ENCODE measurements at places on chromosomes 2 and 18. TPM values are rescaled to one million over a fixed set of nuclear protein-coding genes. Genes with fewer than 3 reads are reported as not detected.

DNA sequence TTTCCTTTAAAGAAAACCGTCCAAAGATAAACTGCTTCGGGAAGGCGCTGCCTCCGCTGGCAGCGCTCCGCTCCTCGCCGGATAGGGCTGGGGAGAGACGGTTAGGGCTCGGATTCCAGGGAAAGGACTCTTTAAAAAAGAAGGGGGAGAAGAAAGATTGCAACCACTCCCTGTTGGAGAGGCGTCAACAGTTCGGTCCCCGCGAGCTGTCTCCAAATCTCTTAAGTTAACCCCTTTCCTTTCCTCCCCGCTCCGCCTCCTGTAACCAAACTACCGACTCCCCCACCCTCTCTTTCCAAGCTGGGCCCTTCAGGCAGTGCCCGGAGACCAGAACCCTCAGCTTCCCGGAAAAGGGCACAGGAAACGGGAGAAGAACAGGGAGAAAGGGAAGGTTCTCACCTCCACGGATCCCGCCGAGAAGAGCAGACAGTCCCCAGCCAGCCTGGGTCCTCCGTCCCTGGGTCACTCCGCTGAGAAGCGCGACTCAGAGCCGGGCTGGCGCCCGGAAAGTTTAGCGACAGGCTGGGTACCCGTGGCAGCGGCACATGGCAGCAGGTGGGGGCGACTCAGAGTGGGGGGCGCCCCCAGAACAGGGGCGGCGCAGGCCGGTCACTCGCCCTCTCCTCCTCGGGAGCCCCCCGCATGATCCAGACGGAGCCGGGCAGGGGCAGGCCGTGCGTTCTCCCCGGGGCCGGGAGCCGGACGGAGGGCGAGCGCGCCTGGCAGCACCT lies 675 bp downstream of the FZD5 start:
- H3K36me3 ChIP-seq, result peaks cover 9% of the 10 kb centered on the region
- peaks cover 37% of the 10 kb centered on the region for H3K27me3 ChIP-seq
- peaks cover 35% of the 10 kb centered on the region for H3K4me1 ChIP-seq
- H3K27ac ChIP-seq, result no peak overlapping the region

GRCh38 chr2:130766037-130766436 lies 10.7 kb downstream of the AMER3 start:
- DNase-seq, result no peak
- no peaks in the 10 kb centered on the region for H3K4me1 ChIP-seq
- peaks cover 41% of the 10 kb centered on the region for H3K36me3 ChIP-seq
- no peak overlapping the region for H3K27ac ChIP-seq
- H3K4me3 ChIP-seq, result no peak overlapping the region

RESP18 gene
- 1.1 TPM for total RNA-seq

EVX2 gene
- 0.17 TPM for total RNA-seq

DNA sequence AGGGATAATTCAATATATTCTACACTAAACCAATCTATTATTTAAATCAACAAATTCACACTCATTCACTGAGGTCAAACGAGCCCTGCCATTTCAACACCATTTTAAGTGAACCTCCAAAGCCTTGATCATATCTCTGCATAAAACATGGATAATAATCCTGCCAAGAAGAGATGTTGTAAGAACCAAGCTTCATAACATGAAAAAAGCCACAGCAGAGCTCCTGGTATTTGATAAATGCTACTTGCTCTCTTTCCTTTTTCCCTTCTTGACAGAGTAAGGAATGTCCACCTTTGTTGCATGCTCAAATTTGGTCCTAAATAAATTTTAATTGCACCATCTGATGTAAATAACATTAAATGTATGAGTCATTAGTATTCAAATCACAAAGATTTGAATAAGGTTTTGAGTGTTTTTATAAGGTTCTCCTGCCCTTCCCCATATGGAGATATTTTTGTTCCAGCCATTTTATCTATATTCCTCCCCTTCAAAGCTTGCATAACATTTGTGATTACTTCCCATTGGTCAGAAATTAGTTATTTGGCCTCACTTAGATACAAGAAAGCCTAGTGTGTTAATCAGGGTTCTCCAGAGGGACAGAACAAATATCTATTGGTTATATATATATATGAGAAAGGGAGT lies 318.8 kb downstream of the RND3 start:
- no peak for DNase-seq
- no peaks in the 10 kb centered on the region for H3K27me3 ChIP-seq
- H3K36me3 ChIP-seq, result no peaks in the 10 kb centered on the region
- H3K27ac ChIP-seq, result no peak overlapping the region
- no peak overlapping the region for H3K4me3 ChIP-seq

CFC1 gene
- total RNA-seq, result 3.3 TPM

COL4A3 gene
- total RNA-seq, result 2.2 TPM

FAM168B gene
- total RNA-seq, result 123 TPM

DNA sequence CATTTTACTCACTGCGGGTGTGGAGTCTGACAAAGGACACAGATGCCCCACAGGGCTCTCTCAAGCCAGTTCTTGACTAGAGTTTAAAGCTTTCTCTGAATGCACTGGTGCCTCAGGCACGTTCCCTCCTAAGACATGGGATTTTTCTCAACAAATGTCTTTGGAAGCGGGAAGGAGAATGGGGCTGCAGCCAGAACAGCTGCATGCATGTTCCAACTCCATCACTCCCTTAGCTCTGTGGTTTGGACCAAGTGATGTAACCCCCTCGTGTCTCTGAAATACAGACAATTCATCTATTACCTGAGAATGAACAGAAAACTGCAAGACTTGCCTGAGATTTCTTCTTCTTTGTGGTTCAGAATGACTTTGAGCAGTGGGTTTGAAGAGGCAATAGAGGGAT lies 141.7 kb upstream of the SERPINE2 start:
- H3K4me1 ChIP-seq, result peaks cover 3% of the 10 kb centered on the region
- H3K27ac ChIP-seq, result no peak overlapping the region
- H3K4me3 ChIP-seq, result no peak overlapping the region
- no peak for DNase-seq

DSG3 gene
- total RNA-seq, result under 0.01 TPM

DNA sequence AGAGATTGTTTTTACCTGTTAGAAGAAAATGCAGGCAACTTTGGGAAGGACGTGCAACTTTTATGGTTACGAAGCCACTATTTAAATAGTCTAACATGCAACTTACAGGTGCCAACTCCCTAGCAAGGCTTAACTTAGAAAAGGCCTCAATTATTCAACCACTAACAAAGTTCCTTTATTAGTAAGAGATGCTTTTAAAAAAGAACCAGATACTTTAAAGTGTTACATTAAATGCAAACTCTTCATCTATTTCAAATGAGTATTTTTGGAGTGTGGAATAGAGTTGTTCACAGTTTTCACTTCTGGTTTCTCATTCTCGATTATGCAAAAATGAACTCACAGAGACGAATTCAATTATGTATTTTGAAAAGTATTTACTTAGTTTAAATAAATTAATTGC lies 51.7 kb downstream of the PELI1 start:
- no peaks in the 10 kb centered on the region for H3K4me1 ChIP-seq
- no peak for DNase-seq
- no peaks in the 10 kb centered on the region for H3K27me3 ChIP-seq
- H3K4me3 ChIP-seq, result no peak overlapping the region
- H3K36me3 ChIP-seq, result peaks cover 8% of the 10 kb centered on the region

GRCh38 chr2:66782780-66783361 lies 347.9 kb downstream of the MEIS1 start:
- DNase-seq, result no peak
- no peaks in the 10 kb centered on the region for H3K36me3 ChIP-seq
- no peak overlapping the region for H3K4me3 ChIP-seq
- no peaks in the 10 kb centered on the region for H3K4me1 ChIP-seq
- H3K27me3 ChIP-seq, result no peaks in the 10 kb centered on the region

DNA sequence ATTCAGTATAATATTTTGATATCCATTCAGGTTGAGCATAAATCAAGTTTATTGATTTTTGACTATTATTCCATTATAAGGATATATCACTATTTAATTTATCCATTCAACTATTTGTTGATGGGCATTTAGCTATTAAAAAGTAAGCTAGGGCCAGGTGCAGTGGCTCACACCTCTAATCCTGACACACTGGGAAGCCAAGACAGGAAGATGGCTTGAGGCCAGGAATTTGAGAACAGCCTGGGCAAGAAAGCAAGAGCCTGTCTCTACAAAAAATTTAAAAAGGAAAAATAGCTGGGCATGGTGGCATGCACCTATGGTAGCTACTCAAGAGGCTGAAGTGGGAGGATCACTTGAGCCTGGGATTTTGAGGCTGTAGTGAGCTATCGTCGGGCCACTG lies 183.5 kb downstream of the HNMT start:
- H3K4me3 ChIP-seq, result no peak overlapping the region
- H3K27ac ChIP-seq, result no peak overlapping the region
- no peaks in the 10 kb centered on the region for H3K27me3 ChIP-seq
- no peaks in the 10 kb centered on the region for H3K4me1 ChIP-seq

GRCh38 chr2:218003981-218004419 lies 1.2 kb upstream of the TNS1 start:
- peak overlapping the region; percentile 83 for H3K27ac ChIP-seq
- peaks cover 22% of the 10 kb centered on the region for H3K36me3 ChIP-seq
- H3K4me3 ChIP-seq, result no peak overlapping the region
- H3K4me1 ChIP-seq, result peaks cover 85% of the 10 kb centered on the region

DNA sequence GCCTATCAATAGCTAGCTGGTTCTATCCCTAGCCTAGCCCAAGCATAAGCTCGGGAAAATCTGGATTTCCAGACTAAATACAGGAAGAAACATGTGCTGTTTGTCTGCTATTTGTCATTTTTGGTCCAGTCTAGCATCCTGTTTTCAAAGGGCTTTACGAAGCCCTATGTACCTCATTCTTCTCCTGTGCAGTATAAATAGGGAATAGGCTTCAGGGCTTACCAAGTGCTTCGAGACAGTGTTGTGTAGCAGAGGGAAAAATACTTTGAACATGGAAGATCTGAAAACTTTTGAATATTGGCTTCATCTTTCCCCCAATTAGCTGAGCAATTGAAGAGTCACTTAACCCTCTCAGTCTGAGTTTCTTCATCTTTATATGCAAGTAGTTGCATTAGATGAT lies 679.8 kb downstream of the TDRD15 start:
- no peak for DNase-seq
- H3K27me3 ChIP-seq, result no peaks in the 10 kb centered on the region
- no peaks in the 10 kb centered on the region for H3K36me3 ChIP-seq

GRCh38 chr2:95025406-95026319 lies at the start of gene MAL:
Gene MAL, plus strand, starts transcription at chr2:95025708. Its CDS starts 85 bp downstream, at chr2:95025793.
- peaks cover 55% of the 10 kb centered on the region for H3K4me1 ChIP-seq
- H3K4me3 ChIP-seq, result peak within 1 kb of the TSS; percentile 45
- DNase-seq, result peak; percentile 27

RNU2-63P gene
- total RNA-seq, result not detected

GRCh38 chr2:11863513-11864328 lies 117.3 kb downstream of the LPIN1 start:
- H3K27ac ChIP-seq, result peak overlapping the region; percentile 73
- no peaks in the 10 kb centered on the region for H3K36me3 ChIP-seq
- peaks cover 14% of the 10 kb centered on the region for H3K4me1 ChIP-seq
- H3K4me3 ChIP-seq, result peak overlapping the region; percentile 22

ADAM23 gene
- total RNA-seq, result 52.1 TPM

- H3K4me1 ChIP-seq, result no peaks in the 10 kb centered on the region
- no peaks in the 10 kb centered on the region for H3K27me3 ChIP-seq
- no peak for DNase-seq
- no peak overlapping the region for H3K4me3 ChIP-seq
- H3K36me3 ChIP-seq, result no peaks in the 10 kb centered on the region
These were observed 231.3 kb downstream of the ZRANB3 start for GRCh38 chr2:135299658-135300244.

FAM110C gene
- total RNA-seq, result 3.8 TPM

TNFAIP6 gene
- total RNA-seq, result 15.9 TPM
